ENCODE measurements at places on chromosomes 16 and 17.

- peak; percentile 38 for DNase-seq
Measured at GRCh38 chr17:81635973-81636504, 873 bp downstream of the NPLOC4 start.

DNA sequence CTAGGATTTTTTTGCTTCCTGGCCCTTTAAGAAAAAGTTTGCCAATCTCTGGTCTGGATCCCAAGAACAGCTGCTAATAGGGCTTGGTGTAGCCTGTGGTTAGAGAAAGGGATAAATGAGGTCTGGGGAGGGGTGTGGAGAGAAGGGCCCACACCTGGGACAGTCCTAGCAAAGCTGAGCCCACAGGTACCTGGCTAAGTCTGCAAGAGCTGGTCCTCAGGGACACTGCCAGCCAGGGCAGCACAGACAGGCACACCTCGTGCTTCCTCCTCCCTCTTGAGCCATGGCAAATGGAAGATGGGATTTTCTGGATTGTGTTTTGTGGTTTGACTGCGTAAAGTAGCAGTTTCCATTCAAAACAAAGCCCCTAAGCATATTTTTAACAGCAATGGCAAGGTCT lies 217.5 kb downstream of the SOX9 start:
- no peak for DNase-seq

DNA sequence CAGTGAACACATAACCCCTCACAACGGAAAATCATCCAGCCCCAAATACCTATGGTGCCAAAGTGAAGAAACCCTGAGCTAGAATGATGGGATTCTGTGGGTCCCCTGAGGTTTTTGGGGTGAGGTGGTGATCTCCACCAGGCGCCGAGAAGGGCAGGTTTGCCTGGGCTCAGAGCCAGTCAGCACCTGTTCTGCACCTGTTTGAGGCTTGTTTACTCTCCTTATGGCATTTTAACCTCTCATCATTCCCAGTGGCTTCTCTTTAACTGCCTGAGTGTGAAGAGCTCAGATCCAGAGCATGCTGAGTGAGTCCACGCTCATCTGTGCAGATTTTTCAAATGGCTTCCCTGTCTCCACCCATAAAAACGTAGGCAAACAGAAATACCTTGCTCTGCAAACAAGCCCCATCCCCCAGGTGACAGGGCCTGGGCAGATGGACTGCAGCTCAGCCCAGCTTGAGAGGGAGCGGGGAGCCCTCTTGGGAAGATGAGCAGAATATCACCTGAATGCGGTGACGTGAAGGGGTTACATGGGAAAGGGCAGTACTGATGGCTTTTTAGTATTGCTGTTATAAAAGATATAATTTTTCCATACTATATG lies 40.1 kb upstream of the CLEC19A start:
- no peak for DNase-seq

- DNase-seq, result no peak
Measured at GRCh38 chr17:6775871-6776405, at the start of gene FBXO39. Gene FBXO39, plus strand, starts transcription at chr17:6776215. Its CDS starts 3,654 bp downstream, at chr17:6779869.

DNA sequence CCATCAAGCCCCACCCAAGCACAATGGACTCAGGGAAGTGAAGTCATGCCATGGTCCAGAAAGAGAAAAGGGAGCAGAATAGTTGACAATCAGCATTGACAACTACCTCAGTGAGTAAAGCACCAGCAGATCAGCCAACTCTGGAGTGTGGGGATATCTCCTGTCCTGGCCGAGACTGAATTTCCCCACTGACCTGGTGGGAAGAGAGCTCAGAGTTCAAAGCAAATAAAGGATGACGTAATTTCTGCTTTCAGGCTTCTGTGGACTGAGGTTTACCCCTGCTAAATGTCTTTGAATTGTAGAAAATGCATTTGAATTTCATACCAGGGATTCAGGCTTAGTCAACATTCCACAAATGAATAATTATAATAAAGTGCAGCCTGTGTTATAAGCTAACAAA lies 152.9 kb downstream of the CBLN1 start:
- no peak for DNase-seq

DNA sequence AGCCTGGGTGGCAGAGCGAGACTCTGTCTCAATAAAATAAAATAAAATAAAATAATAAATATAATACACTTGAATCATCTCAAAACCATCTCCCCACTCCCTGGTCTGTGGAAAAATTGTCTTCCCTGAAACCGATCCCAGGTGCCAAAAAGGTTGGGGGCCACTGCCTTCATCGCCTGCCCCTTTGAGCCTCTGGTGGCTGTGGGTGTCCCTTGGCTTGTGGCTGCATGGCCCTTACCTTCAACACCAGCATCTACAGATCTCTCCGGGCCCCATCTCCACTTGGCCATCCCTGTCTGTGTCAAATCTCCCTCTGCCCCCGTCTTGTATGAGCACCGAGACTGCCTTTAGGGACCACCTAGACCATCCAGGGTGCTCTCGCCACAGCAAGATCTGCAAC lies 177.3 kb downstream of the SEC14L1 start:
- DNase-seq, result no peak

DNA sequence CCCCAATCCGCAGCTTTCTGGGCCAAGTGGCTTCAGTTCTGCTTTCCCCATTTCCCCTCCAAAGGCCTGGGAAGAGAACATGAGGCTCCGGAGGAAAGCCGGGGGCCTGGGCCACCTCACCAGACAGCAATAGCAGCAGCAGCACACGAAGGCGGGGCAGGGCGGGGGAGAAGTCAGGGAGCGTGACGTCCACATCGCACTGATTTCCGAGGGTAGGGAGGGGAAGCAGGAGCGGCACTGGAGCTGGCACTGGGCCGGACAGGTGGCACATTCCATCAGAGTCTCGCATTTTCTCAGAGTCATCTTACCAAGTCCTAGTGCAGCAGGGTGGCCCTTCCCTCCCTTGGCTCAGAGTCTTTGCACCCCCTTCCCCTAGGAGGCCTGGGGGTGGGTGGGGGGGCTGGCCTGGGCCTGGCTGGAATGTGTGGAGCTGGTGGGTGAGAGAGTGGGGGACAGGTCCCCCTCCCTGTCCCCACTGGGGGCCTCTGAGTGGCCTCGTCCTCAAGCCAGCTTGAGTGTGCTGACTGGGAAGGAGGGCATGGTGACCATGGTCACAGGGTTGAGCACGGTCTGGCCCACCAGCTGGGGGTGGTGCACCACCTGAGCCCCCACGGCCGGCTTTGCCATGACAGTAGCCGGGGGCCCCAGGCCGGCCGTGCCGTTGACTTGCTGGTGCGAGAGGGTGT lies 14.3 kb downstream of the MNT start:
- DNase-seq, result no peak

DNA sequence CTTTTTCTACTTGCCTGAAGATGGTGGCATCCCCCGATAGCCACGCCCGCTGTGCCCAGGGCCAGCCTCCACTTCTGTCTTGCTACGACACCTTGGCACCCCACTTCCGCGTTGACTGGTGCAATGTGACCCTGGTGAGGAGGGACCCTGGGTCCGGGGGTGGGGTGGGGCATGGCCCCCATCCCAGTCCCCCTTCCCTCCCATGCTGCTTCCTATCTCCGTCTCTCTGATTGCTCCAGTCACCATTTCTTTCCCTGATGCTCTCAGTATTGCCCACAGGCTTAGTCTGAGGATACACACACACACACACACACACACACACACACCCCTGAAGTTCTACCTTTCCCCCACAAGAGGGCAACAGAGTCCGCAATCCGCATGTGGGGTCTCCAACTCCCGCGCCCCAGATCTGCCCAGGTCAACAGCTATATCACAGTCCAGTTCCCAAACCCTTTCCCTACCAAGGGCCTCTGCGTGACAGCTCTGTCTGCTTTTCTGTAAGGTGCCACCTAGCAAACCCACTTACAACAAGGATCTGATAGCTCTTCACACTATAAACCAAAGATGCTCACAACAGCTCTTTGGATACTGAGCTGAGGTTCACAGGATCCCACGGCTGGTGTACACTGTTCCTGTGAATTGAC lies 3.4 kb downstream of the SGCA start:
- DNase-seq, result peak; percentile 67

GRCh38 chr16:3797904-3798811 lies 80.8 kb upstream of the TRAP1 start:
- DNase-seq, result no peak

DNA sequence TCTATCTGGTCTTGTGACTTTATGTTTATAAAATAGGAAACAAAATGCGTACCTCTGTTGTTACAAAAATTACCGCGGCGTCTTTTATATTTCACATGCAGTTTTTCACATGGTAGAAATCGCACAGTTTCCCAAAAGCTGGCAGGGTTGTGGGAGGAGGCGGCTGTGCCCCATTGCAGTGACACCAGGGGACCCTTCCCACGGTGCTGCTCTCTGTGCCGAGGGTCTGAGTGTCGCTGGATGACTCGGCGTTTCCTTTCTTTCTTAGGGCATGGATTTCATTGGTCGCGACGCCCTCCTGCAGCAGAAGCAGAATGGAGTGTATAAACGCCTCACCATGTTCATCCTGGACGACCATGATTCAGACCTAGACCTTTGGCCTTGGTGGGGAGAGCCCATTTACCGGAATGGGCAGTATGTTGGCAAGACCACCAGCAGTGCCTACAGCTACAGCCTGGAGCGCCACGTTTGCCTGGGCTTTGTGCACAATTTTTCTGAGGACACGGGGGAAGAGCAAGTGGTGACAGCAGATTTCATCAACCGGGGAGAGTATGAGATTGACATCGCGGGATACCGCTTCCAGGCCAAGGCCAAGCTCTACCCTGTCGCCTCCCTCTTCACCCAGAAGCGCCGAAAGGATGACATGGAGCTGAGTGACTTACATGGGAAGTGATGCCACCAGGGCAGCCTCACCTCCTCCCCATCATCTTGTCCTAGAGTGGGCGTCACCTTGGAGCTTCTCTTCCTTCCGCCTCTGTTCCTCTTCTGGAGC lies 17.2 kb upstream of the CLEC18C start:
- DNase-seq, result no peak

- no peak for DNase-seq
Measured at GRCh38 chr17:6422654-6423241, 12.2 kb downstream of the AIPL1 start.

- no peak for DNase-seq
Measured at GRCh38 chr16:10466861-10467260, 81.0 kb downstream of the ATF7IP2 start.

GRCh38 chr17:36881323-36881722 lies 56.0 kb upstream of the LHX1 start:
- DNase-seq, result no peak

DNA sequence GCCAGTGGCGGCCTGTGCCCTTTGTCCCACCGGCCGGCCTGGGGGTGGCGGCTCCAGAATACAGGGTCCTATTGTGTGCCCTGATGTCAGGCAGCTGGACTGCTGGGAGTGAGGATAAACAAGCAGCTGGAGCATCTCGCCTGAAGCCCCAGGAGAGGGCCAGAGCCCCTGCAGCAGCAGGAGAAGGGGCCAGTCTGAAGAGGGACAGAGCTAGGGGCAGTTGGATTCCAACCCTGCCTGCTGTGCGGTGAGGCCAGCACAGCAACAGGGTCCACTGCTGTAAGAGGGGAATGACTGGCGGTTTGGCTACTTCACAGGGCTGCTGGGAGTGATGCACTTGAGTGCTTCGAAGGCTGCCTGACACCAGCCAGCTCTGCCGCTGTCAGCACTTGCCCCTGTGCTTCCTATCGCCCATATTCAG lies 25.0 kb downstream of the RAB11FIP4 start:
- DNase-seq, result no peak

- DNase-seq, result no peak
Measured at GRCh38 chr17:38440614-38441397, 12.5 kb downstream of the ARHGAP23 start.

GRCh38 chr17:30831257-30831656 lies 509 bp upstream of the ATAD5 start:
- DNase-seq, result peak; percentile 61

DNA sequence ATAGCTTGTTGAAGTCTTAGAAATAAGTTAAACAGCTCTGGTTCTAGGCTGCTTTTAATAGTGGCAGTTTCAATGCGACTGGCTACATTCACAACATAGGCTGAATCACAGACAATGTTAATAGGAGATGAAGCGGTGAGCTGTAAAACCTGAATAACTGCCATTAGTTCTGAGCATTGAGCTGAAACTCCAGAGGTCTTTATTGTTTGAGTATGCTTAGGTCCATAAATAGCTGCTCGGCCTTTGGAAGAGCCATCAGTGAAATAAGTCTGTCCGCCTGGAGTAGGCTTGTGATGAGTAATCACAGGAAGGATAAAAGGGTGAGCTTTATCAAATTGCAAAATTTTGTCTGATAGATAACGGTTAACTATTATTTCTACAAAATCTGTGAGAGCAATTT lies 9.4 kb upstream of the ZNF689 start:
- no peak for DNase-seq

GRCh38 chr16:29678691-29679267 lies at the start of gene QPRT:
Gene QPRT, plus strand, starts transcription at chr16:29679180. Its CDS starts 18 bp downstream, at chr16:29679198.
- DNase-seq, result peak; percentile 69

DNA sequence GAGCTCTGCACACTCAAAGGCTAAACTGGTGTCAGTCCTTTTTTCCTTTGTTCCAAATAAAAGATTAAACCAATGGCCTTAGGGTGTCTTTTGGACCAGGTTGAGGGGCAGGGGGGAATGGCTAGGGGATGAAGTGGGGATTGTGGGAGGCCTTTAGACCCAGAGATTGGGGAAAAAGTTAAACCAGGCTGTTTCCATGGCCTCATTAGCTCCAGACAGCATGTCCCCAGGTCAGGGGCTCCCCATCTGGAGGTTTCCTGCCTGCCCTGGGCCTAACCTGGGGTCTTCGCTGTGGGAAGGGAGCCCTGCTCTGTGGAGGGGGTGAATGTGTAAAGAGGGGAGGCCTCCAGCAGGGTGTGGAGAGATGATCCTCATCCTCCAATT lies 10.3 kb downstream of the FKBP10 start:
- DNase-seq, result no peak

DNA sequence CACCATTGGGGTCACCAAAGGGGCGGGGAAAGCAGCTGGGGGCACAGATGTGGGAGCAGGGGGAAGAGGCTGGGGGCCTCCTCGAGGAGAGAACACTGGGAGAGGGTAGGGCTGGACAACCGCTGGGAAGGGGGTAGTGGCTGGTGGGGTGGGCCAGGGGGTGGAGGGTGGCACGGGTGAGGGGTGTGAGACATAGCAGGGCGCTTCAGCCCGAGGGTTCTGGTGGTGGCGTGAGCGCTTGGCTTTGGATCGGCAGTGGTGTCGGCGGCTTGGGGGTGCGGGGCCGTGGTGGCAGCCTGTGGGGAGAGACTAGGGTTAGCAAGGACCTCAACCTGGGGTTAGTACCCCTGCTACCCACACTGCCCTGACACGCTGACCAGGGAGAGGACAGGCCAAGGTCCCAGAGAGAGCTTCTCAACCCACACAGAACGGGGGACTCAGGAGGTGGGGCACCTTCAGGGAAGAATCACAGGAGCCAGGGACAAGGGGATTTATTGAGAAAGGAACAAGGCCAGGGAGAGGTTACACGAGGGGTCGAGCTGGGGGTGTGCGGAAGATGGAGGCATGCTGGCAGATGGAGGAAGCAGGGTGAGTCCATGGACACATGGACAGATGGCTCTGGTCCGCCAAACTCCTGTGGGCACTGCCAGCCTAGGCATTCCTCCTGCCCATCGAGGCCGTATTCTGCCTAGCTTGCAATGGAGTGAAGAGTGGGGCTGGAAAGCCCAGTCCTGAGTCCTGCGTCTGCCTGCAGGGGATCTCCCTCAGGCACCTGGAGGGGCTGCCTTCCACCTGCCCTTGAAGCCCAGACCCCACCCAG lies 8.4 kb downstream of the PER1 start:
- DNase-seq, result no peak
